A549 treated with Hydrocortisone at 1 μM for 4 hours (cell line): ENCODE measurements at places on chromosomes 5 and 9. TPM values are rescaled to one million over a fixed set of nuclear protein-coding genes. Genes with fewer than 3 reads are reported as not detected.

Gene SLC6A19
- 0.33 to 0.40 TPM (median 0.37 TPM) in 5 replicates for total RNA-seq

Gene CDC20B
- 0.05 to 0.10 TPM (median 0.06 TPM) in 5 replicates for total RNA-seq

Gene LHFPL2
- total RNA-seq: 50.1 to 80.2 TPM (median 66.5 TPM) in 5 replicates

Gene DOLPP1
- 18.1 to 20.7 TPM (median 19.7 TPM) in 5 replicates for total RNA-seq

Gene DRD1
- 0.06 to 0.16 TPM (median 0.09 TPM) in 5 replicates for total RNA-seq

Gene FBP2
- 0.06 TPM in 1 of 5 replicates, not detected in the others for total RNA-seq
